ENCODE measurements at places on chromosomes 7 and 10. TPM values are rescaled to one million over a fixed set of nuclear protein-coding genes. Genes with fewer than 3 reads are reported as not detected.

DNA sequence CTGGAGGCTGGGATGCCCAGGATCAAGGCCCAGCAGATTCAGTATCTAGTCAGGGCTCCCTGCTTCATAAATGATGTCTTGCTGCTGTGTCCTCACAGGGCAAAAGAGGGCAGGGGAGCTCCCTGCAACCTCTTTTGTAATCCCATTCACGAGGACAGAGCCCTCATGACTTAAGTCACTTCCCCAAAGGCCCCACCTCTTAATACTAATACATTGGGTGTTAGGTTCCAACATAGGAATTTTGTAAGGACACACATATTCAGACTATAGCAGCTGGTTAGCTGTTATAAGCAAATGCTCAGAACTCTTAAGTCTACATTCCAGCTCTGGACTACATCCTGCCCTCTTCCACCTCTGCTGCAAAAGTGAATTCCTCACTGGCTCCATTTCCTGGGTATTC lies 63.0 kb downstream of the VOPP1 start:
- DNase-seq = no peak

The GPR146 gene
- polyA plus RNA-seq = 6.2 TPM

The NRCAM gene
- polyA plus RNA-seq = 35.1 TPM

GRCh38 chr10:30813872-30814481 lies 184.4 kb upstream of the LYZL2 start:
- no peak for DNase-seq

DNA sequence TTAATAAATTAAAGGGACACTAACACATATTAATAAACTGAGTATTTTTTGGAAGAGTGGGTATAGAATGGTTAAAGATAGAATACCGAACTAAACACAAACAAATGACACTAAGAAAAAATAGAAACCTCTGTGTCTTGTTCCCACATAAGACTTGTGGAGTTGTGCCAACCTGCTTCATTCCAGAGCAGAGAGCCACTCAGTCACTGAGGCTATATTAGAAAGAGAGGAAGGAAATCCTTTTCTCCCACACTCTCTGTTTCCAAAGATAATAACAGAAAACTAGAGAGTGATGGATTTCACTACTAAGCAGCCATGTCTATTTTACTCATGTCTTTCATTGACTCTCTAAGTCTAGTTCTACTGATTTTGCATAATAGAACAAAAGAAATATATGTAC lies 26.0 kb downstream of the CTNNA3 start:
- no peak for DNase-seq

Data from hindlimb muscle (tissue), 1 donor.